ENCODE measurements at places on chromosomes 3 and 15.

DNA sequence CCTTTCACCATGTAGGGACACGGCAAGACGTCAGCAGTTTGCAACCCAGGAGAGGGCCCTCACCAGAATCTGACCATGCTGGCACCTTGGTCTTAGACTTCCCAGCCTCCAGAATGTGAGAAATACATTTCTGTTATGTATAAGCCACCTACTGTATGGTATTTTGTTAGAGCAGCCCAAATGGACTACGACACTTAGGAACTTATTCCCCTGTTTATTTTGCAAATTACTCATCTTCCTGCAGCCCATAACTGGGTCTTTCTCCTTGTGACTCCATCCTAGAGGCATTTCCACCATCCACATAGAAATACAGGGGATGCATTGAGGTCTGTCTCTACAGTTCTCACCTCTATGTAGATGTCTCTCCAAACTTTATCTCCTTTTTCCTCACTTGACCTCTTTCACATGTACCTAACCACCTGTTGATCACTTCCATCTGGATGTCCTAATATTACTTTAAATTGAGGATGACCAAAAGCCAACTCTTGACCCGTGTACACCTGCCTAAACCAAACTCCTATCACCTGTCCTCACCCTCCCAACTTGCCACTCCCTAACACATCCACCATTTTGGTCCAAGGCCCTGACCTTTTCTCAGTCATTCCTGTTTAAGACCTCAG, 406.0 kb upstream of the WNT5A start:
- no peak for DNase-seq

- no peak for DNase-seq
Measured at GRCh38 chr3:35723480-35724097, 84.3 kb downstream of the ARPP21 start.

GRCh38 chr3:85068911-85069310, 110.1 kb downstream of the CADM2 start:
- no peak for DNase-seq

DNA sequence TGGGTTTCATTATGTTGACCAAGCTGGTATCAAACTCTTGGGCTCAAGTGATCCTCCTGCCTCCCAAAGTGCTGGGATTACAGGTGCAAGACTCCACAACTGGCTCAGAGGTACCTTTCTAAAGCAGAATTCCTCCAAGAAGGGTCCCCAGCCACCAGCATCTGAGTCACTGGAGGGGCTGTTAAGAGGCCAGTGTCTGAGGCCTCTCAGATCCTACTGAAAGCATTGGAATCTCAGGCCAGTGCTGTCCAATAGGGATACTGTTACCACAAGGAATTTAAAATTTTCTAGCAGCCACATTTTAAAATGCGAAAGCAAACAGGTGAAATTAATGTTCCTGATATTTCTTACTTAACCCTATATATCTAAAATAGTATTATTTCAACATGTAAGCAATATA, 1.3 kb downstream of the CAV3 start:
- DNase-seq, result no peak

GRCh38 chr3:30664459-30664858, 58.1 kb downstream of the TGFBR2 start:
- DNase-seq, result no peak

- no peak for DNase-seq
Measured at GRCh38 chr15:77402740-77403379, 17.0 kb downstream of the PEAK1 start.

DNA sequence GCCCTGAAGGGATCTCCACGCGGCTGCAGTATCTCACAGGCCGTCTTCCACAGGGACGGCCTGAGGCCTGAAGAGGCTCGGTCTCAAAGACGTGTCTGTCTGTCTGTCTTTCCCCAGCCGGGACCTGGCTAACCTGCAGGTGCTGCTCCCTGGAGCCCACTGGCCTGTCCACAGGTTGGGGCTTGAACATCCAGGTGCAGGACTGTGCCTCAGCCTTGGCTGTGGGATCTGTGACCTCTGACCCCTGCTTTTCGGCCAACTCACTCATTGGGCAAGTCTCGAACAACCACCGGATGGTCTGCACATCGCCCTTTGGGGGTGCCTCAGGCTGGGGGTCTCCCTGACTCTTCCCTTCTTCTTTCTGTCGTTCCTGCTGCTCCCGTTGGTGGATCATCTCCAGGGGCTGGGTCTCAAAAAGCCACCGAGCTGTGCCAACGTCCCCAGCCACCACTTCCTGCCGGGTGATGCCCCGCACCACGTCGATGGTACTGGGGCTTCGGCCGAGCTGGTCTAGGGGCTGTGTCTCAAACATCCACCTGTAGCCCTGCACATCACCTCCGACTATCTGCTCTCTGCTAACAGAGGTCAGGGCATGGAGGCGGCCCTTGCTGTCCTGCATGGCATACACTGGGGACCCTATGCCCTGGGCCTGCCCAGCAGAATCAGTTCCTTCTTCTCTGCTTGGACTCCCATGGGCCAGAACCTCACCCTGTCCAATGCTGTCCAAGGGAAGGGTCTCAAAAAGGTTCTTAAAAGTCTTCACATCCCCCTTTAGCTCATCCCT, 4.8 kb downstream of the XIRP1 start:
- no peak for DNase-seq

DNA sequence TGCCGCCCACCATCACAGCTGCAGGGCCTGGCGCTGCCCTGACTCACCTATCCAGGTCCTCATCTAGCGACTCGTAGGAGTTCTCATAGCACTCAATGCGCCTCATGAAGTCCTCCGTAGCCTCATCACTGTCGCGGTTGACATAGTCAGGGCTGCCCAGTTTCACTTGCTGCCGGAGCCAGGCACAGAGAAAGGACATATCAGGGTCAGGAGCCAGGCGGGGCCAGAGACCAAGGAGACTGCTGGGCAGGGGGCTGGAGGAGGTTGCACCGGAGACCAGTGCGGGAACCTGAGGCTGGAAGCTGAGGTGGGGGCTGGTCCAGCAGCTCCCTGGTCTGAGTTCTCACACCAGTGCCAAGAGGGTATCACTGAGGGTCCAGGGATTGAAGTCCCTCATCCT, 18.2 kb downstream of the PFKFB4 start:
- DNase-seq, result no peak

GRCh38 chr15:82699726-82700125, 9.9 kb downstream of the AP3B2 start:
- DNase-seq, result no peak

DNA sequence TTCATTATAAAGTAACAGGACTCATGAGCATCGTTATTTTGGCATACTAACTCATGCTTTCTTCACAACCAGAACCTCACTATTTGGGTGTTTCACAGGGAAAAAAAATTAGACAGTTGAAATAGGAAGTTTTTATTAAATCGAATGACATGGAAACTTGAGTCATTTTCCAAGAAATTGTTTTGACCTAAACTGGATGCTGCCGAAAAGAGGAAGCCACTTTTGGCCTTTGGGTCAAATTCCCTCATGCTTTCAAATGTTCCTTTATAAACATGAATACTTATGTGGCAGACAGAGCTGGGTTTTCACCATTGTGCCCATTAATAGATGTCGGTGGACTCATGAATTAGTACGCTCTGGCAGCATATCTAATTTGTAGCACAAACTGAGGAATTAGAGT, 224.9 kb downstream of the MCTP2 start:
- no peak for DNase-seq

GRCh38 chr3:98512576-98512975, 10.1 kb downstream of the CLDND1 start:
- no peak for DNase-seq
